ENCODE measurements at places on chromosomes 7 and 10.
A peak's percentile ranks its signal among the peaks of the same experiment; 100 is the strongest.

- no peak for DNase-seq
These were observed 44.4 kb upstream of the COMMD3 start for GRCh38 chr10:22271786-22272185.

GRCh38 chr7:47502240-47502877, 79.6 kb downstream of the TNS3 start:
- no peak for DNase-seq

- DNase-seq, result no peak
These were observed 460.1 kb downstream of the MAGI2 start for GRCh38 chr7:78993341-78993740.

DNA sequence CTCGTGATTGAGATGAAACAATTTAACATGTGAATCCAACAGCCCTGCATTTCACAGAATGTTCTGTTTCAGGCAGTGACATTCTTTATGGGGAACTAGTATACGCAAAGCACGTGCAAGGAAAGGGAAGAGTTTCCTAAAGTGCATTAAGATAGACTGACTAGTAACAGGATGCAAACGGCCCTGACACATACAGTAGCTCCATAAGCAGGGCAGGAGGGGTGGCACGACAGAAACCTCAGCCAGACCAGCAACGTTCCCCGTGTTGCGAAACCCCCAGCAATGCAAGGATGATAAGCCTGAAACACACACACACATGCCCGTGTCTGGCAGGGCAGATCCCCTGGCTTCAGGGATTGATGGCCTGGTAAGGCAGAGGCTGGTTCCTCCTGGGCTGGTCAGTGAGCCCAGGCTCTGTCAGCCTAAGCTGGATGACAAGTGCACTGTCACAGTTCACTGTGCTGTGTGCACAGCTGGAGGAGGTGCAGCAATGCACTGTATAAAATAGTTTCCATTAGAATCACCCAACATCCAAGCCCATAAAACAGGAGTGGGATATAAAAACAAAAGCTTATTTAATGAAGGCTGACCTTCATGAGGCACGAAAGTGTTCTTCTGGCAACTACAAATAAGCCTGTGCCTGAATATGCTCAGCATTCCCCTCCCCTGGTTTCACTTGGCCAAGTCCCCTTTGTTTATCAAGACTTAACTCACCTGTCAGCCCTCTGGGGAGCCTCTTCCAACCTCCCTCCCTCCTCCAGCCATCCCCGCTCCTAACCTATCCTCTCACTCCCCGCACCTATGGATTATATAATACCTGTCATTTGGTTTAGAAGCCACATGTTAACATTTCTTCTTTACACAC, 88.8 kb downstream of the GSAP start:
- no peak for DNase-seq

GRCh38 chr10:33204031-33204430, 130.4 kb downstream of the NRP1 start:
- no peak for DNase-seq

- no peak for DNase-seq
These were observed 52.6 kb upstream of the TMEM106B start for GRCh38 chr7:12158334-12159060.

GRCh38 chr10:3786295-3787015, 1.4 kb upstream of the KLF6 start:
- DNase-seq, result peak; percentile 66

DNA sequence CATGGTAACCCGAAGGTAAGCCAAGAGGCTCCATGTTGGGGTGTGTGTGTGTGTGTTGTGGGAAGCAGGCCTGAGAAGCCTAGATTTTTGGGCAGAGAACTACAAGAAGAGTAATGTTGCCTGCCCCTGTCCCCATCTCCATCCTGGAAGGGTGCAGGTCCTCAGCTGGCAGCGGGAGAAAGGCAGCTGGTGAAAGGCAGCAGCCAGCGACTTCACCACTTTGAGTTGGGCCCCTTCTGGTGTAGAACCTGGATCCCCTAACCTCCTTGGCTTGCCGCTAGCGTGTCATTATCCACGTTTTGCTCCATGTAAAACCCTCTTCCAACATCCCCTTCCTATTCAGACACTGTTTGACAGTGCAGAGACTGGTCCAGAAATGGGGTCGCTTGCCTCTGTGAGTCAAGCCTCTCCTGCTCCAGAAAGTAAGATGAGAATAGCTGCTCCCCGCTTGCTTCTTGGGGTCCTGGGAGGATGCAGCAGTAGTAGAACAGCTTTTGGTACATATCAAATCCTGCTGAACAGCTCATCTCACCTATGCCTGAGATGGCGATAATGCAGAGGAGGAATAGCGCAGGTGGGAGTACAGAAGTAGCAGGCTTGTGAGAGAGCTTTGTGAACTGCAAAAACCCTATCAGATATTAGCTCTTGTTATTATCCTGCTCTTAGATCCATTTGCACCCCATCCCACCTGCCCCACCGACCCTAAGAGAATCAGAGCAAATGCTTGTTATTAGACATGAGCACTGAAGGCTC, 22.1 kb upstream of the CDH23 start:
- DNase-seq, result no peak

DNA sequence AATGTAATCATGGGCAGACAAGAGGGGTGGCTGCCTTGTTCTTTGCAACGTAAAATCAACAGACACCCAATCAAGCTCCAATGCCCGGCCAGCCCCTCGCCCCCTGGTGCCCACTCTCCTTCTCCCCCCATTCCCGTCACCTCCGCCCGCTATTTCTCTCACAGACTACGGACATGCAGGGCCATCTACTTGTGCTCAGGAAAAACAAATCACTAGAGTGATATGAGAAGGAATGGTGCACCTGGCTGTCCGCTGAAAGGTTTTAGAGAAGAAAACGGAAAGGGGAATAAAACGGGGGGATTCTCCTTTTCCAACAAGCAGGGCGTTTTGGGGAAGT, 396 bp downstream of the GRM8 start:
- no peak for DNase-seq

- no peak for DNase-seq
These were observed at the start of gene TMEM273 for GRCh38 chr10:49187950-49188761. Gene TMEM273, minus strand, starts transcription at chr10:49188391. Its CDS starts 55 bp downstream, at chr10:49188336.

DNA sequence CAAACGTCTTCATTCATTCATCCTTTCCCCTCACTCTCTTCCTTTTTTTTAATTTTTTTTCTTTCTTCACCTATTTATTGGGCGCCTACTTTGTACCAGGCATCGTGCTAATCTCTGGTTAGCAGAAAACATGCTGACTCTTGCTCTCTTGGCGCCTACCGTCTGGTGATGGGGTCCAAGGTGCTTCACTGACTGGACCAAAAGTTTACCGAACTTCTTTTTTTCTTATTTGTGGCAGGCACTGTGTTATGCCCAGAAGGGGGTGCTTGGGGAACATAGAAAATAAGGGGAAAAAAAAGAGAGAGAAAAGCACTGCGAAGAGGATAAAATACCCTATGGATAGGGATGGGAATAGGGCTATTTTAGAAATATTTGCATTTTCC, 505 bp upstream of the FAM204A start:
- no peak for DNase-seq

DNA sequence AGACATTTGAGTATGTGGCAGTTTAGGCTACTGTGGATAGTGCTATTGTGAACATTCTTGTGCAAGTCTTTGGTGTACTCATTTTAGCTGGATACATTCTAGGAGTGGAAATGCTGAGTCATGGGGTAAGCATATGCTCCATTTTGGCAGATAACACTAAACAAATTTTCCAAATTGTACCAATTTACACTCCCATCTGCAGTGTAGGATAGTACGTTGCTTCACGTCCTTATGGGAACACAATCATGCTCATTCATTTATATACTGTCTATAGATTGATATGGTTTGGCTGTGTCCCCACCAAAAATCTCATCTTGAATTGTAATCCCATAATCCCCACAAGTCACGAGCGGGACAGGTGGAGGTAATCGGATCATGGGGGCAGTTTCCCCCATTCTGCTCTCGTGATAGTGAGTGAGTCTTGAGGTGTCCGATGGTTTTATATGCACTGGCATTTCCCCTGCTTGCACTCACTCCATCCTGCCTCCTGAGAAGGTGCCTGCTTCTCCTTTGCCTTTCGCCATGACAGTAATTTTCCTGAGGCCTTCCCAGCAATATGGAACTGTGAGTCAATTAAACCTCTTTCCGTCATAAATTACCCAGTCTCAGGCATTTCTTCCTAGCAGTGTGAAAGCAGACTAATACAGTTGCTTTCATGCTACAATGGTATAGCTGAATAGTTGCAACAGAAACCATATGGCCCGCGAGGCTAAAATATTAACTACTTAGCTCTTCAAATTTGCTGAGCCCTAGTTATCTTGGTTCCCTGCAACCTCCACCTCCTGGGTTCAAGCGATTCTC, 25.6 kb downstream of the RNF216 start:
- DNase-seq, result no peak
